ENCODE measurements at places on chromosomes 1 and 21. TPM values are rescaled to one million over a fixed set of nuclear protein-coding genes. Genes with fewer than 3 reads are reported as not detected.

C8A gene
- 0.10 TPM for total RNA-seq

DNA sequence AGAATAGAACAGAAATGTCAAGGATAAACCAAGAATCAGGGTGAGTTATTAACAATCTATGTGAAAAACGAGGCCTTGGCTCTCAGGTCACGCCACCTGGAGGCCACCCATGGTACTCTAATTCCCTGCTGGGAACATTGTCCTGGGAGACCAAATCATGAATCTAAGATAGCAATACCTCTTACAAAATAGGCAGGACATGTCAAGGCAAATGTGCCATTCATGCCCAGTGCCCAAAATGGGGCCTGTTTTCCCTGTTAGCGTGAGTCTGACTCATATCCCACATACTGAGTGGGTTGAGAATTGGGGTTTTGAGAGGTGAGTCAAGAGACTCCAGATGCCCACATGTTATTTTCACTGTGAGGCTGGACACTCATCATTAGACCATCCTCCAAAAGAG lies 380.8 kb downstream of the HHIPL2 start:
- H3K4me1 ChIP-seq = 0 out of 2 replicates have a peak, but pooled peaks cover 3% of the 10 kb centered on the region
- no peak overlapping the region for H3K4me3 ChIP-seq
- no peak overlapping the region for H3K27ac ChIP-seq
- no peaks in the 10 kb centered on the region for H3K36me3 ChIP-seq
- DNase-seq = peak; percentile 35

- no peaks in the 10 kb centered on the region for H3K4me1 ChIP-seq
- no peaks in the 10 kb centered on the region for H3K27me3 ChIP-seq
- no peak overlapping the region for H3K4me3 ChIP-seq
- H3K36me3 ChIP-seq = no peaks in the 10 kb centered on the region
These were observed 100.1 kb downstream of the ATF6 start for GRCh38 chr1:161866241-161866640.

GRCh38 chr1:175604039-175604941 lies 139.1 kb downstream of the TNR start:
- no peak for DNase-seq
- no peak overlapping the region for H3K27ac ChIP-seq
- peaks cover 40% of the 10 kb centered on the region for H3K27me3 ChIP-seq
- no peaks in the 10 kb centered on the region for H3K36me3 ChIP-seq

DNA sequence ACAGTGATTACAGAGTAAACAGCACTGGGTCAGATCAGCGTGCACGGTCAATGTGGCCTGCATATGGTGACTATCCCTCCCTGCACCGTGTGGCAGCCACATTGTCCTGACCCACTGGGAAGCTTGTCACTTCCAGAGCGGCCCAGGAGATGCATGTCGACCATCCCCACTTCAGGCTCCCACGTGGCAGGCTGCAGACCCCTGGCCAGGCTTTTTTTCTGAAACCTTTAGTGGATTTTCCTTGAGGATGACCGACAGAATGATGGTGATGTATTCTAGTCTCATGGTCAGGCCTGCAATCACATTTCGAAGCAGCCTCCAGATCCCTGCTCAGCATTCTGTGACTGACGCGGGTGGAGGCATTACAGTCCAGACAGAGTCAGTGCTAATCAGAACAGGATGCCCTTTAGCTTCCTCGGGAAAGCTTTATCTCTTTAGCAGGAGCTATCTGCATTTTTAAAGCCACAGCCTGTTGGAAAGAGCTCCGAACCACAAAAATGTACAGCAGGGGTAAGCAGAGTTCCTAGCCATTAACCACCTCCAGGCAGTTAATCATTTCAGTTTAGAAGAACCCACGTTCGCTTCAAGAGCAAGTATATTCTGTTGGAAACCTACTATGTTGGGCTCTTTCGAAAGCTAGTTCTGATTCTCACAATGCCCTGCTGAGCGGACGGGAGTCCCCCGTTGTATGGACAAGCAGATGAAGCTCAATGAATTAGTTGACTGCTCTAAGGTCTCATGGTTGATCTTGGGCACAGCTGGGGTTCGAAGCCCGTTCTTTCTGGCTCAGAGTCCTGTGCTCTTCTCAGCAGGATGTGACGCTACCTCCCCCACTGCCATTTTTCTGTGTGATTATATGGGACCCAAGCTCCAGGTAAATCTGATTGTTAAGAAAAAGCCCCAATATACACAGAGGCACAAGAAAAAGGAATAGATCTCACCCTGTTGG lies 56.5 kb downstream of the IRF2BP2 start:
- no peaks in the 10 kb centered on the region for H3K36me3 ChIP-seq
- H3K27me3 ChIP-seq = no peaks in the 10 kb centered on the region
- DNase-seq = no peak
- no peak overlapping the region for H3K27ac ChIP-seq
- no peak overlapping the region for H3K4me3 ChIP-seq
- H3K4me1 ChIP-seq = no peaks in the 10 kb centered on the region

DNA sequence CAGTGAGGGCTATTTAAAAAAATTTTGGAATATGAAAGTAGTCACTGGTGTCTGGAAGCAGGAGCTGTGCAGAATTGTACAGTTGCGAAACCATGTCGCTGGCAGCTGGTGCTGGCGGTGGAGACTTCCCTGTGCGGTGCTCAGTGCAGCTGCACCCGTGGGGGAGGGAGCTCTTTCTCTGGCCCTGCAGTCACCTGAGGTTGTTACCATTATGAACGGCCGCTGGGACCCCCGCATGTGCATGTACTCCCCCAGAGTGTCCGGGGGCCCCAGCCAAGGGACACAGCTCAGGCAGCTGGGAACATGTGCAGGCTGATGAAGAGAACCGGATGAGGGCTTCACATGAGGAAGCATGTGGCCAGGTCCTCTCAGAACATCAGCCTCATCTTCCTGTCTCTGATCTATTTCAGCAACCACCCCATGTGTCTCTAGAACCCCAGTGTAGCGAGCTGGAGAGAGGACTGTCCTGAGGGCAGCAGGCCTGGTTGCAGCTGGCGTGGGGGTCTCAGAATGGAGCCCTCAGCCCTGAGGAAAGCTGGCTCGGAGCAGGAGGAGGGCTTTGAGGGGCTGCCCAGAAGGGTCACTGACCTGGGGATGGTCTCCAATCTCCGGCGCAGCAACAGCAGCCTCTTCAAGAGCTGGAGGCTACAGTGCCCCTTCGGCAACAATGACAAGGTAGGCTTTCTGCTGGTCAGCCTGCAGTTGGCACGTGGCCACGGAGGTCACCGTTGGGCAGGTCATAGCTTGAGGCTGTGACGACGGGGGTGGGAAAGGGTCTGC lies at the start of gene TRPM2:
Gene TRPM2, plus strand, starts transcription at position 431 of the 780 bp plus-strand sequence. Its CDS starts 80 bp downstream, at position 511.
- H3K4me1 ChIP-seq = no peaks in the 10 kb centered on the region
- H3K4me3 ChIP-seq = no peak within 1 kb of the TSS
- no peak within 1 kb of the TSS for H3K27ac ChIP-seq
- H3K36me3 ChIP-seq = no peaks in the 10 kb centered on the region
- no peak for DNase-seq

- no peaks in the 10 kb centered on the region for H3K4me1 ChIP-seq
- no peak overlapping the region for H3K27ac ChIP-seq
- no peak for DNase-seq
- H3K27me3 ChIP-seq = no peaks in the 10 kb centered on the region
These were observed 9.3 kb downstream of the TMCC2 start for GRCh38 chr1:205236951-205237475.

- DNase-seq = no peak
- no peak overlapping the region for H3K27ac ChIP-seq
- peaks cover 9% of the 10 kb centered on the region for H3K4me1 ChIP-seq
- H3K36me3 ChIP-seq = no peaks in the 10 kb centered on the region
- H3K27me3 ChIP-seq = no peaks in the 10 kb centered on the region
- H3K4me3 ChIP-seq = no peak overlapping the region
These were observed 23.0 kb downstream of the KNCN start for GRCh38 chr1:46528297-46528955.

DNA sequence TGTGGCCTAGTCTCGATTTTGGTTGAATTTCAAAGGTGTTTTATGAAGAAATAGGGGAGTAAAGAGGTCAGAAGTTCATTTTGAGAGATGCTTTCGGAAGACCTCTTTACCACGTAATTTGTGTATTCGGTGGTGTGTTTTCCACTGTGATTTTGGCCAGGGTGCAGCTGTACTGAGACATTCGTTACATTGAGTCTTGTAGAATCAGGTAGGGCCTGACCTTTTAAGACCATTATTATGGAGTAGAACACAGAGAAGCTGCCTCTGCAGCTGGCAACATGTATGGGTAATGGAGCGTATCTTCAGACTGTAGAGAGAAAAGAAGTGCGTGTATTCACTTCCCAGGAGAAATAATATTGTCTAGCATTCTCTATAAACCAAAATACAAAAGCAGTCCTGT lies 326.5 kb downstream of the PDE4B start:
- H3K27me3 ChIP-seq = no peaks in the 10 kb centered on the region
- H3K4me1 ChIP-seq = no peaks in the 10 kb centered on the region
- no peak overlapping the region for H3K27ac ChIP-seq
- no peaks in the 10 kb centered on the region for H3K36me3 ChIP-seq
- H3K4me3 ChIP-seq = no peak overlapping the region

GRCh38 chr21:45774291-45774690 lies 130.8 kb downstream of the PCBP3 start:
- no peak overlapping the region for H3K4me3 ChIP-seq
- no peak overlapping the region for H3K27ac ChIP-seq
- no peaks in the 10 kb centered on the region for H3K36me3 ChIP-seq

DNA sequence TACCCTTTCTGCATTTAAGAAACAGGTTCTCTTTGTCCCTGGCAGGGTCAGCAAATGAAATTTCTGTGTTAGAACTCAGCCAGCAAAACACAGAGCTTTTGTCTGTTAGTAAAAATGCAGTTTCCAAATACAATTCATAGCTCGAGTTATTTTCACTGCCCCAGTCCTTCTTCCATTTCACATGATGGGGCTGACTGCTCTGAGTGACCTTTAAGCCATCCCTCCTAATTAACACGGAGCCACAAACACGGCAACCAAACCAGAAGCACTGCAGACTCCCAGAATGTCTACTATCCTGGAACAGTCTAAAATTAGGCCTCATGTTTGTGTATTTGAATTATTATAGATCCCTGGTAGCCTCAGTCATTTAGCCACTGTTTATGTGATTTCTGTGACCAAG lies 99.1 kb upstream of the RGS4 start:
- no peaks in the 10 kb centered on the region for H3K27me3 ChIP-seq
- DNase-seq = no peak
- no peaks in the 10 kb centered on the region for H3K4me1 ChIP-seq
- H3K27ac ChIP-seq = no peak overlapping the region
- no peak overlapping the region for H3K4me3 ChIP-seq

All from HCT116 (cell line).